ENCODE measurements at places on chromosomes 3 and 15.

DNA sequence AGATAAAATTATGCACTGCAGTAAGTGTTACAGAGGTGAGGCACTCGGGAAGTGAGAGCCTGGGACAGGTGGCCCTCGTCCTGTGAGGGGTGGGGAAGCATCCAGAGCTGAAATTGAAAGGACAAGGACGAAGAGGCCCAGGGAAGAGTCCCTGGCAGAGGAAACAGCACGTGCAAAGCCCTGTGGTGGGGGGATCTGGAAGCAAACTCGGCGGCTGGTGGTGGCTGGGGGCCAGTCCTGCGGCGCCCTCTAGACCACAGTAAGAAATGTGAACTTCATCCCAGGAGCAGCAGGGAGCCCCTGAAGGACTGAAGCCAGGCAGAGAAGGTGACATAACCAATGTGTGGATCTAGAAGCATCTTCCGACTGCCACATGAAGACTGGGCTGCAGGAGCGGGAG is 42.8 kb downstream of the GRIP2 start:
- no peak for DNase-seq

DNA sequence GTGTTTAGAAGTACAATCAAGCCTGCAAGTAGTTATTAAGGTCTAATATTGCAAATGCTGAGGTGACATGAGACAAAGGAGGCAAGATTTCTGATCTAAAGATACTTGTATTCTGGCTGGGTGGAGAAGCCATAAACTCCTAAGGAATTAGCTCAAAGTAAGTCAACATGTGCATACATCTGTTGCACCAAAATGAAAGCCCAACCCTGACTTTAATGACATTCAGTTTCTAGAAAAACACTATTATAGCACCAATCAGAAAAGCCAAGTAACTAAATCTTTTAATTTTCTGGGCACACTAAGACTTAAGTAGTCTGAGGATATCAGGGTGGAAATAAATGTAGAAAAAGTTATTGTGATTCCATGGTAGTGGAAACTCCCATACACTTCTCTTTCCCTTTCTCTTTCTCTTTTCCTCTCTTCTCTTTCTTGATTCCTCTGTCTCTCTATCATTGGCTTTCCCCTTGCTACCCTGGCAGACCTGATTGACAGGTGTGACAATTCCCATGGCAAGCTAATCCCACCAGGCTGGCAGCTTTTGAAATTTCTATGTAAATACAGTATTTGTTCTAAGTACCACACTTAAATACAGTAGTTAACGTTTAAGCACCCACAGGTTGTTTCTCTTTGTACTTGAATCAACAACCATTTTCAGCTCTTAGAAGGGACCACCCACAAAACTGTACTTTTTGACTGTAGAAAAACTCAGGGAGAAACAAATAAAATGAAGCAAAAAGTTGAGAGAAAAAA is 528.4 kb upstream of the SEMA6D start:
- no peak for DNase-seq

- DNase-seq, result peak; percentile 33
Observed at GRCh38 chr3:13023235-13023970, 49.8 kb downstream of the IQSEC1 start.

DNA sequence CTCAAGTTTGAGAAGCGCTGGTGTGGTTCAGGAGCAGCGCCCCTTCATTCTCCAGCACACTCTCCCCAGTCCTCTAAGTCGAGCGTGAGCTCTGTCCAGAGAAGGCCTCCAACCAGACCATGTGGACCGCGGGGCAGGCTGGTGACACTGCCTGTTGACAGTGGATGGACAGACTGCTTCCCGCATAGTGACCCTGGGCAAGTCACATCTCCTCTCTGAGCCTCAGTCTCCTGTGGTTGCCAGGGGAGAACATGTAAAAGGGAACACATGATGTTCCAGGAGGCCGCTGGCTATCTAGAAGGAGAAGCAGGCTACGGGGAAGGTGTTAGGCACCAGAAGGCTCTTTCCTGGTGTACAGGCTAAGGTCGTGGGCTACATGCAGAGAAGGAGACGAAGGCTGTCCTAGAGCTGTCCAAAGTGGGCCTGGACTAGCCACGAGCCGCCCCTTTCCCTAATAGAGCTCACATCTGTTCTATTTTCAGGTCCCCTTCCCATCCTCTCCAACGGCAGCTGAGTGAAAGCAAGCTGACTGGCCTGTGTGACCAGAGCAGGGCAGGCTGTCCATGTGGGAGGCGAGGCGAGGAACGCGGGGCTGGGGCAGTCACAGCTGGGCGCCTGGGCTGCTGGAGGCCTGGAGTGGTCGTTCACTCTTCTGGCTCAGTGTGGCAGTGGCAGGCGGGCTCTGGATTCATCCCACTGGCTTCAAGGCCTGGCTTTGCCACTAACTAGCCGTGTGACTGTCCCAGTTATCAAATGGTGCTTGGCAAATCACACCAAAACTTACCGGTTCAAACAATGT is 11.1 kb downstream of the ISG20 start:
- DNase-seq, result no peak

DNA sequence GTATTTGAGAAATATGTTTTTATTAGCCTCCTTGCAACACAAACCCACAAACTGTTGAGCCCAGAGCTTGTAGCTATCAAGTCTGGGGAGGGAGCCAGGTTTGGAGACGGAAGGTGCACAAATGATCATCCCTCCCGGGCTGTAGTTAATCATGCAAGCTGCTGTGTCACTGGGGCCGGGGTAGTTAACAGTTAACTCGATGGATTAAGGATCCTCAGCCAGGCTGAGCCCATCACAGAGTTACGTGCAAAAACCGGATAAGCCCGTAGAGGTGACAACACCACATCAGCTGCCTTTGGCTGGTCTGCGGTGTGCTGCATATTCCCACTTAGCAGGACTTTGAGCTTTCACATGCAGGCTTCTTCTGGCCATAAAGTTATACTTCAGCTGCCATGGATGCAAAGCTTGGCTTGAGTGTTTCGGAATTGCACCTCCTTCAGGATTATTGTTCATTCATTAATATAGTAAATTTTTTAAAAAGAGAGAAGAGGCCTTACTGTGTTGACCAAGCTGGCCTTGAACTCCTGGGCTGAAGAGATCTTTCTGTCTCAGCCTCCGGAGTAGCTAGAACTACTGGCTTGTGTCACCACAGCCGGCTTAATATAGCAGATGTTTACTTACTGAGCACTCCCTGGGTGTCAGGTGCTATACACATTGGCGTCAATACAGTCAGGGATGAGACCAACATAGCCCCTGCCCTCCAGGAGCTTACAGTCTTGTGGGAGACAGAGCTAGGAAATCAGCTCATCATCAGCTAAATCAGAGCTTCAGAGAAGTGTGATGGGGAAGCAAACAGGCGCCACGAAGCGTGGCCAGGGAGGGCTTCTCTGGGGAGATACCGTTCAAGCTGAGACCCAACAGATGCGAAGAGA is 226.8 kb upstream of the BHLHE40 start:
- no peak for DNase-seq

GRCh38 chr3:28989646-28990089 is 291.2 kb upstream of the RBMS3 start:
- peak; percentile 39 for DNase-seq

DNA sequence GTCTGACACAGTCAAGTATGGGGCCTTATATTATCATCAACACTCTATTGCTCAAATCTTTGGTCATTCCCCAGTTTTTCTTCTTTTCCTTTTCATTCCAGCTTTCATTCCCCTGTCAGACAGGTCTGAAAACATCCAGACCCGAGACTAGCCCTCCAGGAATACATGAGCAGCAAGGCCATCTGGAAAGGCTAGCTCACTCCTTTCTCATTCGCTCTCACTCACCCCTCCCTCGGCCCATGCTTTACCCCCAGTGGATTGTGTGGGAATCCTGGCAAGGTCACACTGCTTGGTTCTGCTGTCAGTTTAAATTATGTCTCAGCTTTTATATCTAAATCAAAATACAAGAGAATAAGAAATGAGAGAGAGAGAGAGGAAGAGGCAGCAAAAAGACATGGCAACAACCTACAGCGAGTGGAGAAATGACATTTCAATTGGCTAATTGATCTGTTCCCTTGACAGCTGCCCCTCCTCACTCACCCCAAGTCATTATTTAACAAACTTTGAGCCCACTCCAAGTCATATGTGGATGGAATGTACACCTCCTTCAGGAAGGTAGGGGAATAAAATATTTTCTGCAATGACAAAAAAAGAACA is 962.2 kb downstream of the TUSC7 start:
- no peak for DNase-seq

DNA sequence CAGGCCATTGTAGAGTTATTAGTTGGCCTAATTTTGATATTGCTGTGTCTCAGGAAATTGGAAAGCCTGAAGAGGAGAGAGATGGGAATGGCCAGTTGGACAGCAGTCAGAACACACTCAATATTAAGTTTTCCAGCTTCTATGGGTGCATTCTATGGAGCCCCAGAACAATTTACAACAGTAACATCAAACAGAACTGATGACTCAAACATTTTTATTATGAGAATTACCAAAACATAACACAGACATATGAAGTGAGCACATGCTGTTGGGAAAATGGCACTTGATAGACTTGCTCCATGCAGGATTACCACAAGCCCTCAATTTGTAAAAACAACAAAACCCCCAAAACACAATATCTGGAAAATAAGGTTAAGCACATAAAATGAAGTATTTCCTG is 104.3 kb downstream of the GADL1 start:
- no peak for DNase-seq

GRCh38 chr3:127121885-127122284 is 71.0 kb upstream of the PRR23E start:
- no peak for DNase-seq

GRCh38 chr3:53091011-53091410 is 39.2 kb downstream of the RFT1 start:
- DNase-seq, result no peak

DNA sequence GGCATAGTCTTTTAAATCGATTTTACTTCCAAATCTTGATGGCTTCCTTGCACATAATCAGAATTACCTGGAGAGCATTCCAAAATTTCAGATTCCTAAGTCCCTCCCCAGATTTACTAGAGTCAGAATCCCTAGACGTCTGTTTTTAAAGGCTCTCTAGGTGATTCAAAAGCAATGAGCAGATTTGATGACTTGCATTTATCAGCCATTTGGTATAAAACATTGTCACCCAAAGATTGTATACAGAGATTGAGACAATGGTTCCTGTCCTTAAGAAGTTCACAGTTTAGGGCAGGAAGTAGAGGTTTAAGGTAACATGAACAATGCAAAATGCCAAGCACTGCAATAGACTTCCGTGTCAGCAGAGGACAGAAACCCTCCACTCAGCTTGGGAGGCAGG is 2.6 kb upstream of the PYGO1 start:
- no peak for DNase-seq

DNA sequence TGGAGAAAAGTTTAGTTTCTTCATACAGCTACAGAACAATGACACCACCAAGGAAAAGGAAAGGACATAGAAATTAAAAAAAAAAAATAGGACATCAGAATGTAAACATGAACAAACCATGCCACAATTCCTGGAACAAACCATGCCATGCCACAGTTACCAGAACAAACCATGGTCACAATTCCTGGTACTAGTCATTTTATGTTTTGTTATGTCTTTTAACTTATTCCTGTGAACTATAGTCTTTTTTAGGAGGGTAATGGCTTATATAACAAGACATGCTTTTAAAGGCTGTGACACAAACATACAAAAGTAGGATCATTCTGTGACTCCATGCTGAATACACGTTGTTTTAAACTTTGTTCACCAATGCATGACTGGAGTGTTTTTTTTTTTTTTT is 42.8 kb downstream of the CD47 start:
- no peak for DNase-seq

GRCh38 chr3:82130046-82130445 is 368.6 kb upstream of the GBE1 start:
- no peak for DNase-seq

DNA sequence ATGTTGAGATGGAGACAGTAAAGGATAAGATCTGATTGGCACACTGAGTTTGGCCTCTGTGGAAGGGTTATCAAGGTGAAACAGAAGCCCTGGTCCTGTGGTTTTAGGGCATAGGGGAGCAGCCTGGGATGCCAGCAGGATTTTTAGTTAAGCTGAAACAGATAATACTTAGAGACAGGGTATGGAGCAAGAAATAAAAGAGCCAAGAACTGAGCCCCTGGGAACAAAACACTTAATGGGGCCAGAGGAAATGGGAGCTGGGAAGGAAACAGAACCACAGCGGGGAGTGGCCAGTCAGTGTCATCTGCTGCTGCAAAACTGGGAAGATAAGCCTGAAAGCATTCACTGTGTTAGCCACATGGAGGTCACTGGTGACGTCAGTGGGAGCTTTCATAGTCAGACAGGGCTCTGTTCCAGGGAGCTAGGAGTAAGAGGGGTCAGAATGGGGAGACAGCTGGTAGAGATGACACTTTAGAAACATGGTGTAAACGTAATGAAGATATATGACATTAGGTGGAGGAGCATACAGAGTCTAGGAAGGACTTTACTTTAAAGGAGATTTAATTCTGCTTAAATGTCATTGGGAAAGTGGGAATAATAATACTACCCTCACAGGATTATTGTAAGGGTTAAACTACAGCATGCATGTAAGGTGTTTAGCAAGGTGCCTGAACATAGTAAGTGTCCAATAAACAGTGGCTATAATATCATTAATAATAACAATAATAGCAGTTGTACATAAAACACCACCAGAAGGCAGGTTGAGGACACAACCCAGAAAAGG is 172.7 kb upstream of the CTNNB1 start:
- peak; percentile 60 for DNase-seq

DNA sequence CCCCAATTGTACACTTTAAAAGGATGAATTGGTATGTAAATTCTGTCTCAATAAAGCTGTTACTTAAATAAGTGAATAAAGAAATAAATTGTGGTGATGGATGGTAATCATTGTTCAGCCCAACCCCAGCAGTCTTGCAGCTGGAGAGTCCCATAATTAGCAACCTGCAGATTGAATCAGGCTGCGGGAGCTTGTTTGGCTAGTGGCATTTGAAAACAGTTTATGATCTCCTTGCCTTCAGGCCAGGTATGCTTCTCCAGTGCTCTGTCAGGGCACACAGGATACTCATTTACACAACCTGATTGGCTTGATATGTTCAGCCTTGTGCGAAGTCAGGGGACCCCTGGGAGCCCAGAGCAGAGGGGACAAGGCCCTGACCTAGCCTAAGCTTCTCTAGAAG is 16.5 kb upstream of the TSEN2 start:
- DNase-seq, result no peak

- no peak for DNase-seq
Observed at GRCh38 chr15:34185666-34186065, 24.2 kb downstream of the KATNBL1 start.

GRCh38 chr3:49813497-49814174 is at the start of gene UBA7:
TSS of gene UBA7 (minus strand) at chr3:49813953. CDS start at chr3:49813787, 166 bp downstream.
- DNase-seq, result peak; percentile 79

GRCh38 chr3:114319453-114319852 is 25.6 kb downstream of the TIGIT start:
- peak; percentile 52 for DNase-seq

- peak; percentile 20 for DNase-seq
Observed at GRCh38 chr3:158671821-158672214, 630 bp downstream of the LXN start.

GRCh38 chr3:96734273-96735009 is 80.0 kb upstream of the EPHA6 start:
- DNase-seq, result no peak

- DNase-seq, result peak; percentile 81
Observed at GRCh38 chr3:99648101-99648500, 9.7 kb downstream of the COL8A1 start.

- DNase-seq, result no peak
Observed at GRCh38 chr3:73592154-73593144, 32.3 kb downstream of the PDZRN3 start.
